ENCODE measurements at places on chromosomes 2 and 18. TPM values are rescaled to one million over a fixed set of nuclear protein-coding genes. Genes with fewer than 3 reads are reported as not detected.
A peak's percentile ranks its signal among the peaks of the same experiment; 100 is the strongest.

DNA sequence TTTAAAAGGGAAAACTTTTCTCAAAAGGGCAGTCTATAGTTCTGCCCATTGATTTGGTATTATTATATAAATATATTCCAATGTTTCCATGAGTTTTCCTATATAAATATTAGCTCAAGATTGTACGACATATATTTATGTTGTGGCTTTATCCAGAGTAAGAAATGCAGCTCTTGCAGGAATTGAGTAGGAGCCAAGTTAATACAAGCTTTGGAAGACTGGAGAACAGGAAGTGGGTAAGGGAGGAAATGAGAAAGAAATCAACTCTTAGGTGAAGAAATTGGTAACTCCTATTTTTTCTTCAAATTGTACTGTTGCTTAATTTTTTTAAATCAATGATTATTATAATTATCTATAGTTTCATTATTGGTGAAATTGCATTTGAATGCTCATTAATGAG lies 105.4 kb upstream of the FAM117B start:
- no peak for DNase-seq

DNA sequence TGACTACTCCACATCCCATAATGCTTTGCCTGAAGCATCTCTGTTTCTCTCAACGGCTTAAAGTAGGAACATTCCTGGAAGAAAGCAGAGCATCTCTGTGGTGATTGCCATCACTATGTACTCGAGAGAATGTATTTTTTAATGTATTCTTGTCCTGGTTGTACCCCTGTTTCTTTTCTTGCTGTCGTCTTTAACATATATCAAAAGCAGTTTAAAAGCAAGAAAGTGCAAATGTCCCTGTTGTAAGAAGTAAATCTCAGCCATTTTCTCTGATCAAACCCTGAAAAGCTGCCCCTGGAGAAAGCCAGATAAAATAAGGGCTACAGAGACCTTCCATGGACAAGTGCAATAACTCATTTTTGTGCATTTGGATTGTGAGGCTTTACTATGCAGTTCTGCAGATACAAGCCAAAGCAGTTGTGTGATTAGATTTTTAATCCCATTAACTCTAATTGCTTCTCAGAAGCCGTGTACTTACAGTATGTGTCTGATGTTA lies 70.8 kb downstream of the XIRP2 start:
- no peak for DNase-seq

- DNase-seq, result no peak
These were observed 108.0 kb upstream of the HAAO start for GRCh38 chr2:42900289-42900891.

GRCh38 chr2:217125014-217125413 lies 265.1 kb upstream of the TNP1 start:
- no peak for DNase-seq

DNA sequence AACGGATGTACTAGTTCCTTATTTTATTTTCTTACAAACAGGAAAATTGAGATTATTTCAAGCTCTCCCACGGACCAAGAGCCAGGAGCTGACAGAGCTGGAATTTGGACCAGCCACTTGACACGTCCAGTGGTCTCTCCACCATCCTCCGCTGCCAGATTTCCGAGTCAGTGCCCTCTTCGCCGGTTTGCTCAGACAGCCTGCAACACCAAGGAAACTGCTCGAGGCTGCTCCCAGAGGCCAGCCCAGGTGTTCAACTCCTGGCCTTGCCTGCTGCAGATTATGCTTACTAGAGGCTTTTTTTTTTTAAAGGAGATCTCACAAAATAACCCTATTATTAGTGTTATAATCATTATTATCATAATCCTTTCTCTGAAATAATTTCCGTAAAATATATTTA lies 779.8 kb downstream of the RNF144A start:
- DNase-seq, result no peak

- no peak for DNase-seq
These were observed 204.6 kb downstream of the SP3 start for GRCh38 chr2:173760553-173760952.

GRCh38 chr2:152354909-152355308 lies 19.9 kb downstream of the FMNL2 start:
- DNase-seq, result no peak

- DNase-seq, result no peak
These were observed 30.6 kb upstream of the FAM237A start for GRCh38 chr2:206611736-206612135.

DNA sequence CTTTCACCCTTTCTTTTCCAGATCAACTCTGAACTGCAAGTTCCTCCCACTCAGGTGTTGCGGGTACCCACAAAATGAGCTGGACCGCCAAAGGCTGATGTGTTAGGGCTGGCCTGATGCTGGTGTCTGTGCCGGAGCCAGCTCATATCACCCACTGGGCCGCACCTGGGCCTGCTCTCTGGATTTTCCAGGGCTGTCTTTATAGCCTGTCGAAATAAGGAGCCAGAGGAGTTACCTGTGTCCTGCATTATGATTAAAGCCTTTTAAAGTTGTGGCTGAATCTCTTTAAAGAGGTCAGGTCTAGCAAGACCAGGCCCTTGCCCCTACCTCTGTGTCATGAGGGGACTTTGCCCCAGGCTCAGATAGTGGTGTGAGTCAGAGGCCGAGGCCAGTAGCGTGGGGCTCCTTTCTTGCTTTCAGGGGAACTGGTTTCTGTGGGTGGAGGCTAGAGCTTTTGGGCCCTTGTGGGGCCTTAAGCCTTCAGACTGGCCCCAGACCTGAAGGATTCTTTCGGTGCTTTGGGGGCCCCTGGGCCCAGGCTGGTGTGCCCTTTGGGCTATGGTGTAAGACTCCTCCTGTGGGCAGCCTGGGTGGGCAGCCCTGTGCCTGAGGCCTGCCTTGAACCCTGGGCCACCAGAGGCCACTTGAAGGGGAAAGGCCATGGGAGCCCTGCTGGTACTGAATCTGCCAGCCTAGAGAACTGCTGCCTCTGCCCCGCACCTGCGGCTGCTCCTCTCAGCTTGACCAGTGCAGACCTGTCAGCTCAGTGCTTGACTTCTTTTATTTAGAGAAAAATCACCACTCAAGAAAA lies 21.3 kb downstream of the OTOF start:
- no peak for DNase-seq

- peak; percentile 16 for DNase-seq
These were observed 572.0 kb upstream of the LINC00305 start for GRCh38 chr18:64720781-64721464.

DNA sequence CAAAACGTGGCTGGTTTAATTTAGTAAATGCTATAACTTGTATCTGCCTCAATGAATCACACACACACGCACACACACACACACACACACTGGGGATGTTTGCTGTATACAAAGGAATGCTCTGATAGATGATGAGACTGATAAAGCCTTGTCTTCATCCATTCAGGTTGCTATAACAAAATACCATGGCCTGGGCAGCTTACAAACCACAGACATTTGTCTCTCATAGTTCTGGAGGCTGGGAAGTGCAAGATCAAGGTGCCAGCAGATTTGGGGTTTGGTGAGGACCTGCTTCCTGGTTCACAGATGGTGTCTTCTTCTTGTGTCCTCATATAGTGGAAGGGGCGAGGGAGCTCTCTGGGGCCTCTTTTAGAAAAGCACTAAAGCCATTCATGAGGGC lies 149.5 kb upstream of the HDAC4 start:
- DNase-seq, result no peak

- DNase-seq, result no peak
These were observed 264.1 kb downstream of the EXOC6B start for GRCh38 chr2:72561621-72562318.

- DNase-seq, result no peak
These were observed 173.5 kb downstream of the FSHR start for GRCh38 chr2:48980846-48981245.

DNA sequence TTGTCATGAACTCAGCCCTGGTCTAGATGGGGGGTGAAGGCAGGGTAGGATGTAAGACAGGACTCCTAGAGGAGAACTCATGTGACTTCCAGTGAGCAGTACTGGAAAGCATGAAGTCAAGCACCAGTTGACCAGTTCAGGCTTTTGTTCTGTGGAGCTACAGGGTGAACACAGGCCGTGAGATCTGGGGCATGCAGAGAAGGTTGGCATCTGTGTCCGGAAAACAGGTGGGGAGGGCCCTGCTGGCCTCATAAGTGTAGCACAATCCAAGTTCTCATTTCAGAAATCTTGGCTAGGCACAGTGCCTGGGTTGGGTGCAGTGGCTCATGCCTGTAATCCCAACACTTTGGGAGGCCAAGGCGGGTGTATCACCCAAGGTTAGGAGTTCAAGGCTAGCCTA lies 50.9 kb upstream of the SPATS2L start:
- DNase-seq, result peak; percentile 53

DNA sequence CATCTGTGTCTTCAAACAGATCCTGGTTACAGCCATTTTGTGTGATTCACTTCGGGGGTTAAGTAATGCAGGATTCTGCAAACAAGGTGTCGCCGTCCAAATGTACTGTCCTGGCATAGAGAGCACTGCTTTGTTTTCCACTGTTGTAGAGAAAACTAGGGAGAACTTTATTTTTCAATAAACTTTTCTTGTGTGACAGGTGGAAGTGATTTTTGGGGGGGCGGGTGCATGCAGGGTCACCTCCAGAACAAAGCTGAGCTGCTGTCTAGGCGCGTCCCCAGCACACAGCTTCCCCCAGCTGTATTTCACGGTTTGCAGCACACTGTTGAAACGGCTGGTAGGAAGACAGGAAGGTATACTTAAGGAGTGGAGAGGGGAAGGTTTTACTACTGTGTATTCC lies 200.6 kb downstream of the MGAT5 start:
- DNase-seq, result no peak

GRCh38 chr2:19899985-19900930 lies 1.5 kb downstream of the TTC32 start:
- DNase-seq, result no peak

DNA sequence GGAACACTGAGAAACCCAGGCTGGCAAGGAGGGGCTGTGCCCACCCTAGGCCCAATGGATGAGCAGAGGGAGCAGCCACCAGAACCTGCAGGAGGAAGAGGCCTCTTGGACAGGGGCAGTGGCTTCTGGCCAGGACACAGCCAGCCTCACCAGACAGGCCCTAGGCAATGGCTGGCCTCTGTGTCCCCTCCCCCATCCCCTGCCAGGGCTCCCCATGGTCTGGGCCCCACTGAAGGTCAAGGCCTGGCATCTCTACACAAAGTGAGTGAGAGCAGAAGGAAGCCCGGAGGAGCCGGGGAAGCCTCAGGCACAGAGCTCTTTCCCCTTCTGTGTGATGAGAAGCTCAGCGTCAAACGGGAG lies 6.3 kb downstream of the PRLH start:
- DNase-seq, result no peak

- DNase-seq, result no peak
These were observed 558.0 kb downstream of the GALR1 start for GRCh38 chr18:77807650-77808049.

DNA sequence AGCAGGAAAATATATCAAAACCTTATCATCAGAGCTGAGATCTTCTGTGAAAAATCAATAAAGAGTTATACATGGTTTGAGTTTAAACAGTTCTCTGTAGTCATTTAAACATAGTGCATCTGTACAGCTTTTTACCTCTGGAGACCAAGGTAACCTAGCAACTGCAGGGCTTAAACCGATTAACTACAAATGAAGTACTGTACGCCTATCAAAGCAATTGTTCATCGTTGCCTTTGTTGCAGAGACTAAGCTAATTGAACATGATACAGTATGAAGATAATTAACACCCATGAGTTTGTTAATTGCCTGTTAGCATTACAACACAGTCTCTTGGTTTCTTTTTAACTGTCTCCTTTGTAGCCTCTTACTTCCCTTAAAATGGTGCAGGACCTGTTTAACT lies 147.9 kb downstream of the LNPK start:
- DNase-seq, result no peak

GRCh38 chr2:203909261-203909967 lies 27.1 kb upstream of the ICOS start:
- DNase-seq, result no peak

- no peak for DNase-seq
These were observed 466.5 kb downstream of the METTL4 start for GRCh38 chr18:2104620-2105462.

DNA sequence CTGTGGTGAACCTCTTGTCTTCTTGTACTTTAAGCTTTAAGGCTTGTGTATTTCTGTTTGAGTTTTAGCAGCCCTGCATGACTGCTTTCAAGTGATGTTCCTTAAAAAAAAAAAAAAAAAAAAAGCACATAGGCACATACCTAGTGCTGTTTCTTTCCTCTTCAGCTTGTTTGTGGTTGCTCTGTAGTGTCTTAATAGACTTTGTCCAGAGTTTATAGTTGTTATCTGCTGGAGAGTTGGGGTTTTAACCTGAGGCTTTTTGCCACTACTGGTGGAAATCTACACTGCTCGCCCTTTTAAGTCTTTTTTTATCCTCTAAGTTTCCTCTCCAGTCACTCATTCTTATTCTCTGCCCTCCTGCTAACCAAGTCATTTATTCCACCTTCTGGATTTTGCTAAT lies 34.5 kb downstream of the AGFG1 start:
- no peak for DNase-seq

DNA sequence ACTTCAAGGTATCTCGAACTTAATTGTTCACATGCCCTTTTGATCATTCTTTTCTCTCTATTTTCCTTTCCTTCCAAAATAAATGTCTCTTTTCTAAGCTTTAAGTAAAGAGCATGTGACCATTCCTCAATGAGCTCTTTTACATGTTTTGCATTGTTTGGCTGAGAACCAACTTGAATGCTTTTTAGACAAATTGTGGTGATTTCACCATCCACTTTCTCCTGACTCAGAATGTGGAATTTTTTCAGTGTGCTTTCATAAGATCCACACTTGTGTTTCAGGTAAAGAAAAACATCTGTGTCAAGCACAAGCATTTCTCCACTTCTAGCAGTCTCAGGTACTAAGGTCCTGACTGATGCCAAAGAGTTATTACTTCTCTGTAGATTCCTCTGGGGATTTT lies 10.7 kb downstream of the RBM43 start:
- no peak for DNase-seq

- DNase-seq, result no peak
These were observed 107.0 kb downstream of the KCNF1 start for GRCh38 chr2:11018651-11019185.

GRCh38 chr2:120435671-120436459 lies 89.9 kb downstream of the INHBB start:
- DNase-seq, result no peak

GRCh38 chr2:193583638-193584400 lies 1389.1 kb upstream of the TMEFF2 start:
- DNase-seq, result no peak

DNA sequence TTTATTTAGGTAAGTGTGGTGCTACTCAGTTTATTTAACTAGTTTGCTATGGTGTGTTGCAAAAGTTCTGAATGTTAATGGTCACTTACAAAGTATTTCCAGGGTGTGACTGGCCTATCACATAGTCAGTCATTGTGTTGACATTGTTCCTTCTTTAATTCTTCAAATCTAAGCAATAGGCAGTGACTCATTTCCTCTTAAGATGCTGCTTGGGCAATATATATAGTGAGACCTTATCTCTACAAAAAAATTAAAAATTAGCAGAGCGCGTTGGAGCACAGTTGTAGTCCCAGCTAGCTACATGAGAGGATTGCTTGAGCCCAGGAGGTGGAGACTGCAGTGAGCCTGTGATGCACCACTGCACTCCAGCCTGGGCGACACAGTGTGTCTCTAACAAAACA lies 5.8 kb upstream of the CCDC88A start:
- no peak for DNase-seq

- no peak for DNase-seq
These were observed 15.0 kb upstream of the OTOF start for GRCh38 chr2:26492749-26493515.

Gene FSIP2
- total RNA-seq, result 3.3 TPM

Gene ACADL
- total RNA-seq, result 4.7 TPM

Gene OSR1
- 8.7 TPM for total RNA-seq

Gene PROM2
- total RNA-seq, result 3.0 TPM

Gene RAMP1
- total RNA-seq, result 4.6 TPM

Gene LIPG
- 10.0 TPM for total RNA-seq

Gene CABLES1
- 7.0 TPM for total RNA-seq

Gene LYG2
- total RNA-seq, result not detected

Gene CFC1B
- total RNA-seq, result not detected

Gene RPRM
- 7.0 TPM for total RNA-seq

Measured in cerebellum (tissue), 4 donors.